ENCODE measurements at places on chromosomes 5 and 9.

- DNase-seq = no peak
Measured at GRCh38 chr9:8514760-8515159, 715.2 kb upstream of the DMAC1 start.

DNA sequence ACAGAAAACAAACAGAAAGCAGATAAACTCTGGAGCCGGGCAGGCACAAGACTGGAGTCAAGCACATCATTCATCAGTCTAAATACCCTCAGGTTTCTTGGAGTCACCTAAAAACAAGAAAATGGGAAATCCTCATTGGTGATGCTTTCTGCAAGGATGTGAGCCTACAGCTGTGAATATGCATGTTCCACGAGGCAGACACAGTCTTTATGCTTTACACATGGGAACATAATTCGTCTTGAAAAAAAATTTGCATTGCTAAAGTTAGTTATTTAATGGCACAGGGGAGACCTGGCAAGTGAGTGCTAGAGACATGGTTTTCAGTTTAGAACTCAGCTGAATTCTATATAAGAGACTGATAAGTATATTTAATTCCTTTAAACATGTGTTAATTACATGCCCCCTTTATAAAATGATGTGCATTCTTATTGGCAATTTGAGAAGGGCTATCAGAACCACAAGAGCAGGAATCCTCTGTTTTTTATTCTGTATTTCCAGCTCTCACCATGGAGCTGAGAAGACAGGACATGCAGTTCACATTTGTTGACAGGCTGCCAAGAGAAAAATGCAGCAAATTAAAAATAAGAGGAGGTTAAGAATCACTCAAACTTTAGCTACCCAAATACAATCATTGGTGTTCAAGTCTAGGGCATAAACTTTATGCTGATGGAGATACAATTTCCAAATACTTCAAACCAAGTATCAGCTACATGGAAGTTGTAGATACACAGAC lies 438.0 kb upstream of the MPDZ start:
- no peak for DNase-seq

GRCh38 chr5:34007201-34007620 lies 639 bp downstream of the AMACR start:
- DNase-seq = peak; percentile 23

GRCh38 chr5:756171-756570 lies 28.4 kb downstream of the ZDHHC11B start:
- DNase-seq = peak; percentile 11

DNA sequence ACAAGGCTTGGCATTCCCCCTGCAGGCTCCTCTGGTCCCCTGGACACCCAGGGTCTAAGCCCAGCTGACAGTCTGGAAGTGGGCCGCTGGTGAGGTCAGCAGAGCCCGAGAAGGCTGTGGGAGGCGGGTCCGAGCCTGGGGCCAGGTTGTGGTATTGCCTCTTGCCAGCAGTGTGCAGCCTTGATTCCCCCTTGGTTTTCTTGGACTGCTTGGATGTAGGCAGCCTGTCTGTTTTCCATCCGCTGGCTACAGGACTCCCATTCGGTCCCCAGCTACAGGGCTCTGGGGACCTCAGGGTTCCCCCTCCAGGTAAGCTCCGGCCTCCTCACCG lies 1.6 kb downstream of the AIF1L start:
- no peak for DNase-seq

DNA sequence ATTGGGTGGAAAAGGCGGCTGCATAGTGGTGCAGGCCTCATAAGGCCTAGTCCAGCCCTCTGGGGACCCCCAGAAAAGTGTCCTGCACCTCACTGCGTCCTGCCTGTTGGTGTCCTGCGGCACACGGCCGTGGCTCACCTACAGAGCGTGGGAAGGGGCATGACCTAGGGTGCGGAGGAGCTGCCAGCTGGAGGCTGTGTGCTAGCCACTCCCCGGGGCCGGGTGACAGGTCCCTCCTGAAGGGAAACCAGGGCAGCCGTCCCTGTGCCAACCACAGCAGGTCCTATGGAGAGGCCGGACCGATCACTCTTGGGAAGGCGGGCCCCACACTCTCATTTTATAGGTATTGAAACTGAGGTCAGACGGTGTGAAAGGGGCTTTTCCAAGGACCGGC lies 150.7 kb downstream of the RXRA start:
- no peak for DNase-seq

- no peak for DNase-seq
Measured at GRCh38 chr5:74873525-74874249, 7.5 kb upstream of the FAM169A start.

DNA sequence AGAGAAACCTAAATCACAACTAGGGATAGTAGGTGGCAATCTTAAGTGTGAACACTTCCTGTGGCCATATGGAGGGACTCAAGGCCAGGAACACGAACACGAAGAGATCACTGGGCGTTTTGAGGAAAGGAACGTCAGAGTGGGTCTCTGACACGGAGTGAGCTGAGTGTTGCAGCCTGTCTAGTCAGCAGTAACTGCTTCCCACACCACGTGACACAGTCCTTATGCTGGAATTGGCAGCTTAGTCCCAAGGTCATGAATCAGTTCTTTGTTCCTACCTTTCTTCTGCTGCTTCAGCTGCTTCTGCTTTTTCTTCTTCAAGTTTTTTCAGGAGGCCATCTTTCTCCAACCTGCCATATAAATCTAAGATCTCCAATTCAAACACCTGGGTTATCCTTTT lies 18.2 kb downstream of the SPACA9 start:
- DNase-seq = no peak

DNA sequence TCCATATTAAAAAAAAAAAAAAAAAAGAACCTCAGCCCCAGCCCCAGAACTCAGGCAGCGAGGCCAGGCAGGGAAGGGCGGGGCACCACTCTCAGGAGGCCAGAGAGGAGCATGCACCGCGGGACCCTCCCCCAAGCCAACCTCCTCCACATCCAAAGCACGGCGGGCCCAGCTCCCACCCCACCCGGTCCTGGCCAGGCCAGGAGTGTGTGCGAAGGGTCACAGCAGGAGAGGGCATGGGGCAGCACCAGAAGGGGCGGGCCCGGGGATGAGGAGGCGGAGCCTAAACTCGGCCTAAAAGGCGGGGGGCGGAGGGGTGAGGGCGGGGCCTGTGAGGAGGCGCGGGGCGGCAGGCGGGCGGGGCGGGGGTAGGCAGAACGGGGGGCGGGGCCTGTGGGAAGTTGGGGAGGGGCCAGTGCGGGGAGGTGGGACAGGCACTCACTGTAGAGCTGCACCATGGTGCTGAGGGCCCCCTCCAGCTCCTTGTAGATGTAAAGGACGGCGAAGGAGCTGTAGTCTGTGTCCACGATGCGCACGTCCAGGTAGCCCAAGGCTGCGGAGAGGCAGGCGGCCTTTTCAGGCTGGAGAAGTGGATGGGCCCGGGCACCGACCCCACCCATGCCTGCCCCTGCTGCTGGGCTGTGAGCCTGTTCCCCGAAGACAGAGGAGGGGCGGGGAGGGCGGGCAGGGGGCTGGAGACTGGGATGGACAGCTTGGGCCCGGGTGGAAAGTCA lies 1.2 kb downstream of the LCN15 start:
- DNase-seq = peak; percentile 19

All from body of pancreas (tissue), 4 donors.